ENCODE measurements at places on chromosomes 7 and 10.

- no peak for DNase-seq
Measured at GRCh38 chr7:54339073-54339472, 203.1 kb upstream of the VSTM2A start.

- no peak for DNase-seq
Measured at GRCh38 chr7:41508755-41509154, 194.1 kb downstream of the INHBA start.

GRCh38 chr7:46191776-46192175, 270.7 kb upstream of the IGFBP3 start:
- DNase-seq: no peak

- no peak for DNase-seq
Measured at GRCh38 chr10:103708627-103709288, 146.6 kb downstream of the SH3PXD2A start.

DNA sequence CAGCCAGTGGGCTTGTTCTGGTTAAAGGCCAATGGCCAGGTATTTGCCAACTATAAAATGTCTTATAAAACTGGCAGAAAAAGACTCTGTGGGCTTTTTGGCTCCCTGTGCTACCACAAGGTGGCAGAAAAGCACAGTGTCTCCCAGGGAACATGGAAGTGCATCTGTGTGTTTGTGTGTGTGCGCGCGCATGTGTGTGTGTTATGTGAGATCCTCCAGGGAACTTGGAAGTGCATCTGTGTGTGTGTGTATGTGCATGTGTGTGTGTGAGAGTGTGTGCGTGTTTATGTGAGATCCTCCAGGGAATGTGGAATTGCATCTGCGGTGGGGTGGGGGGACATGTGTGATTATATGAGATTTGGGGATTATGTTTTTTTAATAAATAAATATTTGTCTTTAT, 30.2 kb upstream of the ABI1 start:
- DNase-seq: peak; percentile 15

- DNase-seq: no peak
Measured at GRCh38 chr10:118914629-118915028, 114.9 kb upstream of the NANOS1 start.

DNA sequence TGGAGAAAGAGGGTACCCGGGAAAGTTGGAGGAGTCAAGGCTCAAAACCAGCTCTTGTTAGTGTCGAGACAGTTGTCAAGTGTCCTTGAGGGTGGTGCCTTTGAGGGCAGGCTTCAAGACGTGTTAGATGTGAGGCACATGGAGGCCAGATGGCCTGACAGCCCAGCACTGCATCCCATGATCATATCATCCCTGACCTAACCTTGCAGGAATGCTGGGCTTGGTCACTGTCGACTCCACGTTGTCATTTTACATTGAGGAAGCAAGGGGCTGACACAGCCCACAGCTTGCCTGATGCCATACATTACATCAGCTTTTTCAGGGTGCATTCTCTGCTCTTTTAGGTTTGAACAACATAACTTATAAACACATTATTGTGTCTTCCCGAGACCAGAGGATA, 114.1 kb downstream of the ABCA13 start:
- DNase-seq: no peak

GRCh38 chr7:66076462-66077329, 1.1 kb downstream of the ASL start:
- DNase-seq: no peak

DNA sequence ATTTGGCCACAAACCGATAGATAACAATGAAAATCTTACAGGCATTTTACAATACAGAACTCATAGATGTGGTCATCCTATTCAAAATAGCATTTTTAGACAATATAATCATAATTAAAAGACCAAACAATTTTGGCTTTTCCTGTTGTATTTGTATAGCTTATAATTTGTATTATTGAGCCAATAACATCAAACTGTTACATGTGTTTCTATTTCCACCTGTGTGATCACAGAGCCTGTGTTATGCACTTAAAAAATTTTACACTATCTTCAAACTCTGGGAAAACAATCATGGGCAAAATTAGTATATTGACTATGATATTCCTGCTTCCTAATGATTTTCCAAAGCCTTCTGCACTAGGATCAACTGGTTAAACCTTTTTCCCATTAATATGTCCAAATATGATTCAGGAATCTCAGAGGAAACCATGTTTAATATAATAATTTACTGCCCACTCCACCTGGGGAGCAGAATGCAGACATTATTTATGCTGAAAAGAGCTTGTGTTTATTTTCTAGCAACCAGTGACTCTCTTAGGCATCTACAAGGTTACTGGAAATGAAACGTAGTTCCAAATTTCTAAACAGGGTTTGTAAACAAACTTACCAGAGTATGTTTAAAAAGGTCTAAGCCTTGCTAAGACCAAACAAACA, 1.7 kb downstream of the RHOBTB1 start:
- no peak for DNase-seq

- DNase-seq: no peak
Measured at GRCh38 chr10:110919349-110919931, at the start of gene SHOC2. Gene SHOC2 (plus strand): TSS chr10:110919604. CDS start chr10:110964359, 44,755 bp downstream.

DNA sequence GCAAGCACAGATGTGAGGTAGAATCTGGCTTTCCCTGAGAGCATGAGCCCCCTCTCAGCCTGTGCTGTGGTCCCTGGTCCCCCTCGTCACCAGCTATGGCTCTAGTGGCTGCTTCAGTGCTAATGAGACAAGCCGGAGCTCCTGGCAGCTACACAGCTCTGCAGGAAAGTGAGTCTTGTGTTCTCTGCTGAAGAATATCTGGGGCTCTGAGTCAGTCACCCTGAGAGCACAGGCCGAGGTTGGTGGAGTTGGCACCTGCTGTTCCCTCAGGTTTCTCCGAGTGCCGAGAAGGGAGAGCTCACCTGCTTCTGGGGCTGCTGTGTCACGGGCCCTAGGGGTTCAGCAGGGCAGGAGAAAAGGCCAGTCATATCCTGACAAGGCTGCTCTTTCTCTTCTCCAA, 37.2 kb upstream of the GJD4 start:
- no peak for DNase-seq

GRCh38 chr10:11823122-11823988, at the start of gene PROSER2:
Gene PROSER2 (plus strand): TSS chr10:11823356. CDS start chr10:11852078, 28,722 bp downstream.
- no peak for DNase-seq

- DNase-seq: no peak
Measured at GRCh38 chr10:111488668-111489067, 411.8 kb downstream of the ADRA2A start.

GRCh38 chr7:1940863-1941262, 270.8 kb downstream of the ELFN1 start:
- DNase-seq: no peak

GRCh38 chr10:113279262-113279661, 273.6 kb upstream of the HABP2 start:
- no peak for DNase-seq
